Fibroblast of skin of right quadriceps (primary cell): ENCODE measurements at places on chromosomes 6 and 20.

DNA sequence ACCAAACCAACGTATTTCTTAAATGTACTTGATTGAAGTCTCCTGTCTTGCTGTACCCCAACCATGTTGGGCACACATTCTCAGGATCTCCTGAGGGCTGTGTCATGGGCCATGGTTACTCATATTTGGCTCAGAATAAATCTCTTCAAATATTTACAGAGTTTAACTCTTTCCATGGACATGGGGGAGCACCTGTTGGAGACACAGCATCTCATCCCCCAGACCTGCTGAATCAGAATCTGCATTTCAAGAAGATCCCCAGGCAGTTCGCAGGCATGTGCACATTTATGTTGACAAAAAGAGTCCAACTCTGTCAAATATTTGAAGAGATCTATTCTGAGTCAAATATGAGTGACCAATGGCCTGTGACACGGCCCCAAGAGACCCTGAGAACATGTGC is 24.5 kb downstream of the PIGT start:
- DNase-seq: no peak

DNA sequence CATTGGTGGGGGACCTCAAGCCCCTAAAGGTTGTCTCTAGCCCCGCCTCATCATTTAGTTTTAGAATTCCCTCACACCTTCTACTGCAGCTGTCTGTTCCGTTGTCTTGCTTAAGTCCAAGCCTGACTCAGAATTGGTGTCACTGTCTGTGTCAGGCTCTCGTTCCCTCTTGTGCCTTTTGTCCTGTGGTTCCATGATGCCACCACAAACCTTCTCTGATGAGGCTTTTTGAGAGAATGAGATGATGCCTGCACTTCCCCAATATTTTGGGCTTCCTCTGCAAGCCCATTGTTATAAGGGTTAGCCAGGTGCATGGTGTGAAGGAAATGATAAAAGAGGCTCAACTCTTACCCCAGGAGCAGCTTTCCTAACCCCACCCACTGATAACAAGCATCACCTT is 8.1 kb upstream of the AKIRIN2 start:
- DNase-seq: no peak

GRCh38 chr20:59153832-59154231 is 9.8 kb upstream of the ZNF831 start:
- DNase-seq: no peak

- no peak for DNase-seq
Observed at GRCh38 chr6:72132427-72132826, 246.1 kb downstream of the RIMS1 start.

GRCh38 chr20:53278555-53278954 is 306.4 kb downstream of the TSHZ2 start:
- DNase-seq: no peak
